ENCODE measurements at places on chromosomes 3 and 15.

- no peak for DNase-seq
Measured at GRCh38 chr15:63402498-63403253, 21.0 kb upstream of the CA12 start.

GRCh38 chr3:149409351-149409750 is 31.9 kb upstream of the TM4SF1 start:
- DNase-seq, result no peak

DNA sequence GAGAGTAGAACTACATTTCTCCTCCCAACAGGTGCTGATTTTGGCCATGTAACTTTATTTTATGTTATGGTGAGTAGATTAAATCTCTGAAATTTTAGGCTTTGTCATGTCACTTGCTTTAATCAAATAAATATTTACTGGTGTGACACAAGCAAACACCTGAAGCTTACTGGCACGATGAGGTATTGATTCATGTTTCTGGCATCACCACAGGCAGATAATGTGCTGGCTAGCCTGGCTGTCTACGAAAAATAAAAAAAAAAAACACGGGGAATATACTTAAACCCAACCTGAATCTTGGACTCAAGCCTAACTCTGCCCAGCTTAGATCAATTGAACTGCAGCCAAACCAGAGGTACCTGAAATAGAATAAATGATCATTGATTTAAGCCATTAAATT is 65.6 kb upstream of the CADM2 start:
- no peak for DNase-seq

- DNase-seq, result no peak
Measured at GRCh38 chr3:168139947-168140346, 44.2 kb upstream of the GOLIM4 start.

DNA sequence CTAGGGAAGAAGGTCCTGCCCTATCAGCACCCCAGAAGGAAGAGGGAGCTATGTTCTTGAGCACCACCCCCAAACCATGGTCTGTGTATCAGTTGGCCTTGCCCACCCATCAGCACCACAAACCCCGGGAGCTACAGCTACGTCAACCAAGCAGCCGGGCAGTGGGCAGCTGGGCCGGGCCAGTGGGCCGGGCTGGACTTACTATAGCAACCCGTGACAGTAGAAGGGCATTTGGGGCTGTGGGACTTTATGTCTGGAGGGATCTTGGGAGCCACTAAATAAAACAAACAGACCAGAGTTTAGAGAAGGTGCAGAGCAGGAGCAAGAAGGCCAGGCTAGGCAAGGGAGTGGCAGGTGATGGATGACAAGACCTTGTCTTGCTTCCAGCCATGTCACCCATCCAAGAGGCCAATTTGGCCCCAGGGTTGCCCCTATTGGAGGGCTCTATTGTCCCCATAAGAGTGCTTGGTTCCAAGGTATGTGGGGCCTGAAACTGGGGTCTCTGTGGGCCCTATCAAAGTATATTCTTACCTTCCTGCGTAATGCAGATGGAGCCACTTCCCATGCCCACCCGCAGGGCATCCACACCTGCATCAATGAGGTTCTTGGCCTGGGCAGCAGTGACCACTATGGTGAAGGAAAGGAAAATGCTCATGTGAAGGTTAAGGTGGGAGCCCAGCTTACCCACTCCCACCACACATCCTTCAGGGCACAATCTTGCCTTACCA is 3.2 kb downstream of the IMPDH2 start:
- no peak for DNase-seq

GRCh38 chr3:157493627-157494550 is 9.3 kb downstream of the VEPH1 start:
- DNase-seq, result peak; percentile 73

DNA sequence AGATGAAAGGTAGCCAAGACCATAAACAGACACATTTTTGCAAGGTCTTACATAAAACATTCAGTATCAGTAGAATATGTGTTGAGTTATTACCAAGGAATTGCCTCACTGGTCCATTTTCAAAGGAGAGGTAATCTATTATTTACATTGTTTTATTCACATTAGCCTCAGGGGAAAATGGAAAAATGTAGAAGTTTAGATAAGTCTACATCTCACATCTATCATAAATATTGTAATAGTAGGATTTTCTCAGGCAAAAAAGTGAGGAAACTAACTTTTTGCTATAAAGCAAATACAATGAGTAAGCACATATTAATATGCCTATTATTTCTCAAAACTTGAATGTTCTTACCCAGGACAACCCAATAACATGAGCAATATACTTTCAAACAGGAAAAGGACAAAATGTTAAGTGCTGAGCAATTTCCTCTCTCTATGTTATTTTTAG is 184.6 kb upstream of the AGTR1 start:
- DNase-seq, result no peak

GRCh38 chr3:4712109-4712508 is 219.0 kb downstream of the ITPR1 start:
- DNase-seq, result no peak

- DNase-seq, result no peak
Measured at GRCh38 chr3:49410846-49411534, 786 bp downstream of the RHOA start.

DNA sequence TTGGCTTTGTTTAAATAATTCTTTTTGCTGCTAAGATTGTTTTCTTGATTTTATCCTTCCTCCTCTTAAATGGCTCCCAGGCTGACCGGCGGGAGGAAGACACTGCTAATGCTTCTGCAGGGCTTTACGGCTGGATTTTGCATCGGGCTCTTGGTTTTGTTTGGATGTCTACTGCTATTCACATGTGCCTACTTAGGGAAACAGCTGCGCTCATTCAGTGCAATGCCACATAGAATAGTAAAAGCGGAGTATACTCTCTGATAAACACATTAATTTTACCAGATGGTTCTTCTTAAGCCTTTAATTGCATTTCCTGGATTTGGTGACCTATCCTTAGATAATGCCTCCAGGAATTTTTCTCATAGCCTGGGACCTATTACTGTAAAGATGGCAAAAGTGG is 146.6 kb downstream of the THSD4 start:
- DNase-seq, result no peak

GRCh38 chr3:134852893-134853351 is 57.9 kb downstream of the EPHB1 start:
- DNase-seq, result no peak

- DNase-seq, result no peak
Measured at GRCh38 chr3:116426036-116426435, 19.3 kb downstream of the LSAMP start.

- no peak for DNase-seq
Measured at GRCh38 chr3:27590437-27591298, 106.5 kb upstream of the SLC4A7 start.

- DNase-seq, result no peak
Measured at GRCh38 chr3:168002786-168003368, 92.8 kb downstream of the GOLIM4 start.

DNA sequence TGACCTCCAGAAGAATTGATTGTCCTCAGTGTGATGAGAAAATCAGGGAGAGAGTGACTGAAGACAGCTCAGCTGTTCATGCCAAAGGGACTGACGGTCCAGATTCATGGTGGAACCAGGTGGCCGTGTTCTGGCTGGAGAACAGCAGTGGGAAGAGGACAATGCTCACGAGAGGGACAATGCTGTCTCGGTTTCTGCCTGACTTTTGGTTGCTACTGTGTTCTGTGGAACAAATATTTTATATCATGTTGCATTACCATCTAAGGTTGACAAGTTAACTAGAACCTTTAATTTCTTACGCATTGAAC is 58.0 kb upstream of the ULK4 start:
- DNase-seq, result no peak

DNA sequence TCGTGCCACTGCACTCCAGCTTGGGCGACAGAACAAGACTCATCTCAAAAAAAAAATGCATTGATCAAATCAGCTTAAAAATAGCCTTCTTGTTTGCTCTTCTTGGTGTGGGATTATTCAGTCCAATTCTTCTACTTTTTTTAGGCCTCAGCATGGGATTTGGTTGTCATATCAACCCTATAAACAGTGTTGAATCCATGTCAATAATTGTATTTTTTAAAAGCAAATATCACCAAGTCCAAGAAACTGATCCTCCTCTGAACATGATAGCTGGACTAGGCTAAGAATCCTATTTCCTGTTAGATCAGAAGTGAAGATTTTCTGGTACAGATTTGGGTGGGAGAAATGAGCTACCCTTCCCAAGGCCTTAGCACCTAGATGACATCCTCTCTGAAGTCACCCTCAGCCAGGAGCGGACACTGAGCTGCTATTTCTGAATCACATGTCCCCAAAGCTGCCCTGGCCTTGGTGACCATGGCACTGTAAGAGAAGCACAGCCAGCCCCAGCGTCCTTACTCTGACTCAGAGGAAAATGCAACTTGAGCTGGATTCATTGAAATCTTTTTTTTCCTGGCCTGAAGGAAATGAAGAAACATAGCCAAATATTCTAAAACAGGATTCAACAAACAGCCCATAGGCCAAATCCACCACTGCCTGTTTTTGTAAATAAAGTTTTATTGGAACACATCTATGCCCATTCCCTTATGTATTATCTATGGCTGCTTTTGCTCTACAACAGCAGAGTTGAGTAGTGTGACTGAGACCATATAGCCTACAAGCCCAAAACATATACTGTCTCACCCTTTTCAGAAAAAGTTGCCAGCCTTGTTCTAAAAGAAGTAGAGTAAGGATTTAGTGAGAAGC is 215.9 kb upstream of the CTDSPL start:
- no peak for DNase-seq

DNA sequence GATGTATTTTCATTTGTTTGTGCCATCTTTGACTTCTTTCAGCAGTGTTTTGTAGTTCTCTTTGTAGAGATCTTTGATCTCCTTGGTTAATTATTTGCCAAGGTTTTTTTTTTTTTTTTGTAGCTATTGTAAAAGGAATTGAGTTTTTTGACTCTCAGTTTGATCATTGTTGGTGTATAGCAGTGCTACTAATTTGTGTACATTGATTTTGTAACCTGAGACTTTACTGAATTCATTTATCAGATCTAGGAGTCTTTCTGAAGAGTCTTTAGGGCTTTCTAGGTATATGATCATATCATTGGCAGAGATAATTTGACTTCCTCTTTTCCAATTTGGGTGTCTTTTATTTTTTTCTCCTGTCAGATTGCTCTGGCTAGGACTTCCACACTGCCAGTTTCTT is 42.2 kb upstream of the POMGNT2 start:
- DNase-seq, result no peak

- DNase-seq, result no peak
Measured at GRCh38 chr3:353191-353739, 156.7 kb downstream of the CHL1 start.

- no peak for DNase-seq
Measured at GRCh38 chr3:151404316-151404715, 19.8 kb upstream of the P2RY12 start.

DNA sequence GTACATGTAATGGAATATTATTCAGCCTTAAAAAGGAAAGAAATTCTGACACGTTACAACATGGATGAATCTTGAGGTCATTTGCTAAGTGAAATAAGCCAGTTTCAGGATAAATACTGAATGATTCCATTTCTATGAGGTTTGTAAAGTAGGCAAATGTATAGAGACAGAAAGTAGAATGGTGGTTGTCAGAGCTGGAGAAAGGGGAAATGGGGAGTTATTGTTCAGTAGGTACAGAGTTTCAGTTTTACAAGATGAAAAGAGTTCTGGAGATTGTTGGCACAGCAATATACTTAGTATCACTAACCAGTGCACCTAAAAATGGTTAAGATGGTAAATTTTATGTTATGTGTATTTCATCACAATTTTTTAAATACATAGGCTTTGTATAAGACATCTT is 60.6 kb downstream of the USP8 start:
- no peak for DNase-seq

DNA sequence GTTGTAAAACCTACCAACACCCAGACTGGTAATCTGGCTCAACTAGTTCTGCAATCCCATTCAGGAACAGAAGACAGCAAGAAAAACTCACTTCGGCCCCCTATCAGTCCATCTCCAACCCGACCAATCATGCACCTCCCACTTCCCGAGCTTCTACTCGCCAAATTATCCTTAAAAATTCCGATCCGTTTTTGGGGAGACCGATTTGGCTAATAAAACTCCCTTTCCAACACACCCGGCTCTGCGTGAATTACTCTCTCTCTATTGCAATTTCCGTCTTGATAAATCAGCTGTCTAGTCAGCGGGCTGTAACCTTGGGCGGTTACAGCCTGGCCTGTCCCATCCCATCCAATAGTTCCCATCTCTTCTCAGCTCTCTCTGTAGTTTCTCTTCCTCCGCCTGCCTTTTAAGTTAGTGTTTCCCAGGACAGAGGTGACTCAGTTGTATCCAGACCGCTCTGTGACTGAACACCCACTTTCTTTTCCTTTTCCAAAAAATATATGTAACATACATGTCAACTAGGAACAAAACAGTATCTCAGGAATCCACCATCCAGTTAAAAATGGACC is 780 bp upstream of the ACAD9 start:
- no peak for DNase-seq

GRCh38 chr3:195008816-195009215 is 262.1 kb downstream of the XXYLT1 start:
- DNase-seq, result no peak

- DNase-seq, result no peak
Measured at GRCh38 chr3:67245545-67245944, 247.4 kb downstream of the KBTBD8 start.

DNA sequence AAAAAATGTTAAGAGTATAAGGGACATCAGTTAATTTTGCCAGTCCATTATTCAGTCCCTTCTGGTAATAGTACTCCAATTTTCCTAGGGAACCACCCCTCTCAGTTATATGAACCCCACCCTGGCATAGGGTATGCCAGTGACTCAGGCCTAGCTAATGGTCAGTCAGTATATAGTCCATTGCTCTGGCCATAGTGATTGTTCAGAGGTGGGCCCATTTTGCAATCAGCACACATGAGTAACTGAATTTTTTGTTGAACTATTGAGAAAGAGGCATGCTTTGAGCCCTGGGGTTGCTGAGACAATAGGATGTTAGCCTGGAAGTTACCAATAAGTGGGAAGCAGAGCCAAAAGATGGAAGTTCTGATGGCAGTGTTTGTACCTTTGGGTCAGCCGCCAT is 4.1 kb downstream of the LRCH3 start:
- DNase-seq, result no peak

DNA sequence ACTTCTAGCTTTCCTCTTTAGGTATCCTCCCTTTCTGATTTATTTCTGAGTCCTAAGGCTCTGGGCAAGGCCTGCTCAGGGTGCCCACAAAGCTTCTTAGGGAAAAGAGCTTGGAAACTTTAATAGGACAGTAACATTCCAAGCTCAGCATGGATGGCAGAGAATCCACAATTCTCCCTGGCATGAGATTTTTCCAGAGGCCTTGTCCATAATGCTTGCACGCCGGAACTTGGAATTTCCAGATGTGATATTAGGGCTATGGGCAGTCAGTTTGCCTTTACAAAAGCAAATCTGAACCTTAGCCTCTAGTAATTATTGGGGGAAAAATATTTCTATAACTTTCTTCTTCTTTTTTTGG is 139.0 kb upstream of the RBMS3 start:
- no peak for DNase-seq

DNA sequence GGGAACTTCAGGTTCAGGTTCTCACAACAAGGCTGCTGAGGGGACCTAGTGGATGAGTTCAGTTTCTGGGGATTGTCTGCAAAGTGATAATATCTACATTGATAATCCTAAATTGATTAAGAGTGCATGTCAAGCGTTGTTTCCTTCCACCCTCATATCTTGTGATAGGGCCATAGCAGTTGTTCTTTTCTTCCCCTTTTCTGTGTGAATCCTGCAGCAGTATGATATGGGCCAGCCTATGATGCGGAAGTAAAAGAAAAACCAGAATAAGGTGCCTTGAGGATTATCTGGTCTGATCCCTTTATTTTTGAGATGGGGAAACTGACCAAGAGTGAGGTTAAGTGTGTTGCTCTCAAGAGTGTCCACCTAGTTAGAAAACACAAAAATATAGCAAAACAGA is 86.2 kb downstream of the MITF start:
- DNase-seq, result no peak
